ENCODE measurements at places on chromosomes 7 and 10.
A peak's percentile ranks its signal among the peaks of the same experiment; 100 is the strongest.

DNA sequence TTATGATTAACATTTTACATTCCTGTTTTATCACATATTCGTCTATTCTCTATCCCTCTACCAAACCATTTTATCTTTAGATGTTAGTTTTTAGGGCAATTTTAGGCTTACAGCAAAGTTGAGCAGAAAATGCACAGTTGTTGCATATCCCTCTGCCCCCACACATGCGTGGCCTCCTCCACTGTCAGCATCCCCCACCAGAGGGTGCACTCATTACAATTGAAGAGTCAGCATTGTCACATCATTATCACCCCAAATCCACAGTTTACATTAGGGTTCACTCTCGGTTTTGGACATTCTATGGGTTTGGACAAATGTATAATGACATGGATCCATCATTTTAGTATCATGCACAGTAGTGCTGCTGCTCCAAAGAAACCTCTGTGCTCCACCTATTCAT is 86.4 kb downstream of the WDR37 start:
- DNase-seq: no peak

GRCh38 chr7:65722361-65722792 is 150.5 kb upstream of the VKORC1L1 start:
- DNase-seq: peak; percentile 50

DNA sequence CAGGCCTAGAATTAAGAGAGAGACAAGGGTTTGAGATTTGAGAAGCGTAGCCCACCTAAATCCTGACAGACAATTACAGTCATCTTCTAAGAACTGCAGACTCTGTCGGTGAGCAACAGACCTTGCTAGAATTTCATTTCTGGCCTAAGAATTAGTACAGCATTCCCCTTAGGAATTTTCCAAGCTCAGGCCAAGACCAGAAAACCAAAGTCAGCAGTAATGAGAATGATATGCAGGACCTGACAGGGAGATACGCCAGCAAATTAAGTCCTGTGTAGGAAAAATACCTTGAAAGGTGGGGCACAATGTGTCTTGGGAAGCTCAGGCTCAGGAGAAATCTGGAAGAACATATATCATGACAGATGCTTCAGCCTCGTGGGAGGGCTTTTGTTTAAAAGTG is 52.7 kb upstream of the HERPUD2 start:
- no peak for DNase-seq

- peak; percentile 82 for DNase-seq
Observed at GRCh38 chr7:102933763-102934162, 21.0 kb downstream of the LRRC17 start.

GRCh38 chr10:59324597-59324996 is 37.8 kb downstream of the FAM13C start:
- DNase-seq: no peak

DNA sequence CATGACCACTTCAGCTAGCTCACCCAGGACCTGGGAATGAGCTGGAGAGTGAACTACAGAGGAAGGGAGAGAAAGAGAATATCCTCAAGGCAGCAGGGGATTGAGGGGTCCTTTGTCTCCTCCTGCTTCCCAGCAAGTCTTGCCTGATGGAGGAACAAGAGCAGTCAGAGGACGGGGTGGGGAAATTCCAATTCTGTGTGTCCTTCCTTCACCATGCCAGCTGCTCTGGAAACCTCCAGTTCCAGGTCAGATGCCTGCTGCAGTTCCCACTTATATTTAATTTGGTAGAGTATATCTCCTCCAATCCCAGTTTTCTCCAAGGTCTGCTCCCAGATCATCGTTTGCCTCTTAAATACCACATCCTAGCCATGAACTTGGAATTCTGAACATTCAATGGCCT is 21.4 kb upstream of the LEP start:
- no peak for DNase-seq

DNA sequence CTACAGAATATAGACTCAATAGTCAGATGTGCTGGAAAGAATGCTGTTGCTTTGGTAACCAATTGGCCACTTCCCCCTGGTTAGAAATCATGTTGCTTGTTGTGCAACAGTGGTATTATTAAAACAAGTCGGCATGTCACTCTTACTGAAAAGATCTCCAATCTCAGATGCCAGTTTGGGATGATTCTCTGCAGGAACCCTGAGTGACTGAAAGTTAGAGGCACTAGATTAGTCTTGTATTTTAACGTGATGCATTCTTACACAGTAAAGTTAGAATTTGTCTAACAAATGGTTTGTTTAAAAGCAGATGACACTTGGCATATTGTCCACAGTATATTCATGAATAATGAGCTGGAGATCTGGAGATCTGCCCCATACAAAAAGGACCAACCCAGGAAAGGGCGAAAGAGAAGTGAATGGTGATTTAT is 287.6 kb downstream of the TWIST1 start:
- no peak for DNase-seq

DNA sequence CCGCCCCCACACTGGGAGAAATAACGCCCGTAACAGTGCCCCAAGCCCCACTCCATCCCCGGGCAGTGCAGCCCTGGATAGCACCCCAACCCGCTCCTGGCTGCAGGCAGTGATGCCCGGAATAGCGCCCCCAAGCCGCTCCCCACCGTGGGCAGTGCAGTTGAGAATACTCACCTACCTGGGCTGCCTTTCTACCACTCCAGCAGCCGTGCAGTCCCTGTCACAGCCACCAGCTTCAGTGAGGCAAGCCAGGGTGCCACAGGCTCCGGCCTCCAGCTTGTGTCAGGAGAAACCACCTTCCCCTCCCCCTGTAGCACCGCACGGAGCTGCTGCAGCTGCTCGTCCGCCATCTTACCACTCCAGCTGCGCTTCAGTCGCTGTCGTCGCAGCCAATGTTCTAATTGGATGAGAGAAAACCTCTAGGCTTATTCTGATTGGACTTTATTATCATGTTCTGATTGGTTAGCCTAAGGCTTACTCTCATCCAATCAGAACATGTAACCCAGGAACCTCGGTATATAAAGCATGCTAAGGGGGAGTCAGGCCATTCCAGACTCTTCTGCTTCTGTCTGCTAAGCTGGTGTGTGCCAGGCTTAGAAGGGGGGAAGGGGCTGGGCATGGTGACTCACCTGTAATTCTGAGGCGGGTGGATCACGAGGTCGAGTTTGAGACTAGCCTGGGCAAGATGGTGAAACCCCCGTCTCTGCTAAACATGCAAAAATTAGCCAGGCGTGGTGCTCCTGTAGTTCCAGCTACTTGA is 53.2 kb upstream of the ZNF33B start:
- DNase-seq: no peak

DNA sequence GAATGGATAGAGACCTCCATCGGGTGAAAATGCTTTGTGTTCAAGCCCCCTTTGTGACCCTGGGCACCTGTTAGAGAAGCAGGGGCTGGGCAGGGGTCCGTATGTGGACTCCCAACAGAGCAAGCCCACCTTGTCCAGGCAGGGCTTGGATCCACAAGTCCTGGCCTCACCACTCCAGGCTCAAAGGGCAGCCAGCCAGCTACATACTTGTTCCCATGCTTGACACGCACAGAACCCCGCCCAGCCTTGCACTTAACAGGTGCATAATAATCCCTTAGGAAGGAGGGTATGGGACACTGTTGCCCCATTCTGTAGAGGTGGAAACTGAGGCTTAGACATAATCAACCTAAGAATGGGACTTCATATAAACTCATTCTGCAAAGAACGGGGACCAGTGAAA is 160.6 kb downstream of the PRKAG2 start:
- no peak for DNase-seq

DNA sequence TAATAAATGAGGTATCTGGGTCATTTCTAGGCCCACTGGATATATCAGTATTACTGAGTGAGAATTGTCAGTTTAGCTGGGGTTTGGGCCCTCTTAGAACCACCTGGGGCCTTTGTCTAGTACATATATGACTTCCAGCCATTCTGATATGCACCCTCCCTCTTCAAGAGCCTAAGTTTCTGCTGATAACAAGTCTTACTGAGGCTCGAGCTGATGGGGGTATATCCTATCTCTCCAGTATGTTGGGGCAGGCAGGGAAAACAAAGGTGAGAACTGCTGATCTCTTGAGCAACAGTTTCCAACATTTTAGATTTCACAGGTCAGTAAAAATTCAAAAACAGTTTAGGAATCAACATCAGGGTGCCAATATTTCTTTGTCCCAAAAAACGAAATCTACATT is 10.8 kb upstream of the ZNRF2 start:
- no peak for DNase-seq

DNA sequence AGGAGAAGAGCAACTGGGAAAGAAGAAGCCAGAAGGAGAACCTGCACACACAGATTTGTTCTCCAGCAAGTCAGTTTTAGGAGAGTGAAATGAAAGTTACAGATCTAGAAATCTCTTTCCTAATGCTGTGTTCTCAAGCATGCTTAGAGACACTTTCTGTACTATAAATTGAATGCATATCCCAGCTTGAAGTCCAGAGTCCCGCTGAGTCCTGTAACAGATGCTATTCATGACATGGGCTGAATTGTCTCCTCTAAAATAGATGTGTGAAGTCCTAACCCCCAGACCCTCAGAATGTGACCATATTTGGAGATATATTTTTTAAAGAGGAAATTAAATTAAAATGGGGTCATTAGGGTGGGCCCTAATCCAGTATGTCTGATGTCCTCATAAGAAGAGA is 46.9 kb upstream of the GJD4 start:
- no peak for DNase-seq

DNA sequence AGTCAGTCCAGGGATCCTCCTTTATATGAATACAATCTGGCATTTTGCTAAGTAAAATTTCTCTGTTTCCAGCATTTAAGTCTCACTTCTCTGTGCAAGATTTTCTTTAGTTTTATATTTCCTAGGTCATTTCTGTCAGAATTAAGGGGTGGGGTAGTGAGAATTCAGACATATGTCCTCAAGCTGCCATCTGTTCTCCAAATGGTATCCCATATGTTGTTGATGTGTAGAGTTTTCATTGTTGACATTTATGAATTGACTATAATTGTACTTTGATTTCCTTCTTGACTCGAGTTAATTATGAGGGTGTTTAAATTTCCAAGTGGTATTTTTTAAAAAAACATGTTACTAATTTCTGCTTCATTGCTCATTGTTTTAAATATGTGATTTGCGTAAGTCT is 148.8 kb downstream of the NPSR1 start:
- no peak for DNase-seq

- no peak for DNase-seq
Observed at GRCh38 chr10:115937768-115938056, 335.3 kb downstream of the GFRA1 start.

GRCh38 chr7:155521743-155522398 is 24.5 kb downstream of the CNPY1 start:
- no peak for DNase-seq

DNA sequence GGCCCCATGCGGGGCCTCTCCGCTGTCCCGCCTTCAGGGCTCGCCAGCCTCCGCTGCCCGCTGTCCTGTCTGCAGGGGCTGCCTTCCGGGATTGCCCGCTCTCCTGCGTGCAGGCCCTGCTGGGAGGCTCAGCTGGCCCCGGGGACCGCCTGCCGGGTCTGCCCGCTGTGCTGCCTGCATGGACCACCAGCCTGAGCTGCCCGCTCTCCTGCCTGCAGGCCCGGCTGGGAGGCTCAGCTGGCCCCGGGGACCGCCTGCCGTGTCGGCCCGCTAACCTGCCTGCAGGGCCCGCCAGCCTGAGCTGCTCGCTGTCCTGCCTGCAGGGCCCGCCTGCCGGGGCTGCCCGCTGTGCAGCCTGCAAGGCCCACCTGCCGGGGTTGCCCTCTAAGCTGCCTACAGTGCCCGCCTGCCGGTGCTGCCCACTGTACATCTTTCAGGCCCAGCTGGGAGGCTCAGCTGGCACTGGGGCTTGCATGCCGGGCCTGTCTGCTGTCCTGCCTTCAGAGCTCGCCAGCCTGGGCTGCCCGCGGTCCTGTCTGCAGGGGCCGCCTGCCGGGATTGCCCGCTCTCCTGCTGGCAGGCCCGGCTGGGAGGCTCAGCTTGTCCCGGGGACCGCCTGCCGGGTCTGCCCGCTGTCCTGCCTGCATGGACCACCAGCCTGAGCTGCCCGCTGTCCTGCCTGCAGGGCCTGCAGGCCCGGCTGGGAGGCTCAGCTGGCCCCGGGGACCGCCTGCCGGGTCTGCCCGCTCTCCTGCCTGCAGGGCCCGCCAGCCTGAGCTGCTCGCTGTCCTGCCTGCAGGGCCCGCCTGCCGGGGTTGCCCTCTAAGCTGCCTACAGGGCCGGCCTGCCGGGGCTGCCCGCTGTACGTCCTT is 165.1 kb downstream of the GLRX3 start:
- DNase-seq: peak; percentile 70

- peak; percentile 58 for DNase-seq
Observed at GRCh38 chr10:71978476-71978875, 14.3 kb downstream of the CHST3 start.

DNA sequence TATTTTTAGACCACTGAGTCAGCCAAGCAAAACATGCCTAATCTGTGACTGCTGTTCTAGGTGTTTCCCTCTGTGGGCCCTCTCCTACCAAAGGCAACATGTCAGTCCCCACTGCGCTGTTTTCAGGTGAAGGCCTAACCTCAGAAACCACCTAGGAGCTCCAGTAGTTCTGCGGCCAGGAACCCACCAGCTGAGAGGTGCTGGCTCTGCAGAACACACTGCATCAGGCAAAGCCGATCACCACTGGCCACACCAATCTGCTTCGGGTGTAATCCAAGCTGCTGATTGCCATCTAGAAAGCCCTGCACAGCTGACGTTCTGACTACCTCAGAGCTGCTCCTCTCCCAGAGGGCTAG is 14.9 kb downstream of the CAMK2G start:
- no peak for DNase-seq

- no peak for DNase-seq
Observed at GRCh38 chr10:24344279-24344678, 135.3 kb downstream of the KIAA1217 start.

- peak; percentile 56 for DNase-seq
Observed at GRCh38 chr10:119542988-119543813, 682 bp upstream of the RGS10 start.

DNA sequence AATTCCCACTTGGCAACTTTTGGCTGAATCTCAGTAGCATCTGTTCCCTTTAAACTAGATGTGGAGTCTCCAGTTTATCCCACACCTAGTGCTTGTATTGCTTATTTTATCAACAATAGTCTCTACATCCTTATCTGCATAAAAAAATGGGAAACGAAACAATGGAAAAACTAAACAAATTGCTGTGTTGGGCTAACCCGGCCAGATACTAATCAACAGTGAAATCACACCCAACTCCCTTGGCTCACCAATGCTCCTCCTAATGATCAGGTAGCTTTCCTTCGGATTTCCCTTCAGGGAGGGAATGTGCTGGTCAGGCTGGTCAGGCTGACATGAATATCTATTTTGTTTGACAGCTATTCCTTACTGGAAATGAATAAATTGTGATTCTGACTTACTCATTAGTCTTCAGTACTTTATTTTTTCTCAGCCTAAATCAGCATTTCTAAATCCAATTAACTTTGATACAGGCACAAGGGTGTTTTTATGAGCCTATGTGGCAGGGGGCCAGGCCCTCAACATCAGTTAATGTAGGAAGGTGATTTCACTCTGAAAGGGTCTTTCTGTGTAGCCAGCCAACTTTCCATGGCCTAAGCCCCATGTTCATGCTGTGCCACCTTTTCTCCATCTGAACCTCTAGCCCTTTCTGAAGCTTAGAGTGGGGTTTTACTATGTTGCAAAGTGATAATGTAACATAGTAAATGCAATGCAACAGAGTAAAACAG is 170.5 kb upstream of the NPSR1 start:
- no peak for DNase-seq

GRCh38 chr10:100960251-100960650 is 9.1 kb upstream of the SEMA4G start:
- no peak for DNase-seq
